NCI-H526 (cell line): ENCODE measurements at places on chromosomes 12 and 14.

- DNase-seq: no peak
Observed at GRCh38 chr14:71371711-71372396, 464.6 kb downstream of the PCNX1 start.

GRCh38 chr12:63846238-63846967 is 1.9 kb downstream of the SRGAP1 start:
- DNase-seq: peak; percentile 46

- DNase-seq: no peak
Observed at GRCh38 chr12:95416111-95416636, 57.8 kb upstream of the METAP2 start.

DNA sequence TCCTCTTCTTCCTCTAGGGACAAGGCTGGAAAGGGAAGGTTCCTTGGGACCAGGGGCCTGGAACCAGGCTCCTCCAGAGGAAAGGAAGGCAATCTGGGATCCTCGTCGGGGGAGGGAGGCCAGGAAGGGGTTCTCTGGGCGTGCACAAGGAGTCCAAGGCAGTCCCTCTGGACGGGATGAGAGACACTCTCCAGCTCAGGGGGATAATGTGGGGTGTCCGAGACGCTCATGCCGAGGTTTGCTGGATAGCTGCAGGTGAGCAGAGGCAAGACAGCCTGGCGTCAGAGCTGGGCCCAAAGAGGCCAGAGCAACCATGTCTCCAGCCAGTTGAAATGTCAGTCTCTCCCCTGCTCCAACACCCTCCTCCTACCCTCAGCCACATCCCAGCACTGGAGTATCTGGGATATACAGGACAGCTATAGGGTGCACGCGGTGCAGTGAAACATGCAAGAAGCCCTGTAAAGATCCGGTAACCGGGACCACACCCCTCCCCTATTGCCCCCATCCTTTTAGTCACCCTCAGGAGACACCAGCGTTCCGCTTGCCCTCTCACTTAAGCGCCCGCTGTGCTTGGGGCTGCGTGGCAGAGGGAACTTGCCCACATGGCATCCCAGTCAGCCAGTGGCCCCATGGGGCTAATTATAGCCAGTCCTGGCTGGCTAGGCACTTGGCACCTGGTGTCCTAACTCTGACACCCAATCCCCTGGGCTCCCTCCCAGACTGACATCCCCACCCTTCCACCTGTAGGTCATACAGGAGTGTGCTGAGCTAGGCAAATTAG is at the start of gene KLHL33:
KLHL33 (minus strand) TSS at position 585 of the 781 bp plus-strand sequence; CDS start at position 230, 355 bp downstream.
- peak; percentile 61 for DNase-seq

GRCh38 chr12:110530511-110530910 is 28.4 kb downstream of the RAD9B start:
- DNase-seq: no peak

DNA sequence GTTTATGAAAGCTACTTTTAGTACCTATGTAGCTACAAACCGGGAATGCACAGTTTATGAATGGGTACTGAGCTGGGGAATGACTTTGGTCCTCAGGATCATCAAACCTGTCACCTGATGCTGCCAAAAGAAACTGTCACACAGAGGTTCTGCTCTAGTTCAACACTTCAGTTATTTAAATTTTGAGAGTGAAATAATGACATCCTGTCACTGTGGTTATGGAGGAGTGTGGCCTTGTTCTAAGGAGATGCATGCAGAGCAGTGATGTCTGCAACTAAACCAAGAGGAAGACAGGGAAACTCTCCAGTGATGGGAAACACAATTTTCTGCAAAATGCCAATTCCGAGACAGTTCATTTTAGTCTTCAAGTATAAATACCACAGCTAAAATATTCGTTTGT is 4.8 kb upstream of the AEBP2 start:
- no peak for DNase-seq

- DNase-seq: peak; percentile 72
Observed at GRCh38 chr14:101235335-101236103, 325.8 kb upstream of the DIO3 start.

GRCh38 chr14:90714811-90715210 is 101.4 kb downstream of the TTC7B start:
- no peak for DNase-seq

- no peak for DNase-seq
Observed at GRCh38 chr12:112352921-112353320, 29.3 kb downstream of the HECTD4 start.
